ENCODE measurements at places on chromosomes 7 and 10.

DNA sequence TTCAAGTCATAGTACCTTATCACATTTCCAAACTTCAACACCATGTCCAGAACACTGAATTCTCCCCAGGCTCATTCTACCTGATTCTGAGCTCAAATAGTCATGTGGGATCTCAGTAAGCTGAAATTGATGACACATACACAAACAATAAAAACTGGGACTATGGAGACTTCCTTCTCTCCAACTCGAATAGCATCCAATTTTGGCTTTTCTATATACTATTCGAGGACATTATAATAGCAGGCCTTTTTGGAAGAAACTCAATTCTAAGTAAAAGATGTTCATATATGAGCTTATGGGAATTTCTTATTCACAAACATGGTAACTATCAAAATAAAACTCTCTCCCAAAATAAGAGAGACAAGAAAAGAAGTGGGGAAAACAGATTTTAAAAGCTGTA lies 551 bp upstream of the TAS2R40 start:
- DNase-seq, result no peak

GRCh38 chr10:46516660-46517416 lies 39.6 kb downstream of the GPRIN2 start:
- DNase-seq, result no peak

DNA sequence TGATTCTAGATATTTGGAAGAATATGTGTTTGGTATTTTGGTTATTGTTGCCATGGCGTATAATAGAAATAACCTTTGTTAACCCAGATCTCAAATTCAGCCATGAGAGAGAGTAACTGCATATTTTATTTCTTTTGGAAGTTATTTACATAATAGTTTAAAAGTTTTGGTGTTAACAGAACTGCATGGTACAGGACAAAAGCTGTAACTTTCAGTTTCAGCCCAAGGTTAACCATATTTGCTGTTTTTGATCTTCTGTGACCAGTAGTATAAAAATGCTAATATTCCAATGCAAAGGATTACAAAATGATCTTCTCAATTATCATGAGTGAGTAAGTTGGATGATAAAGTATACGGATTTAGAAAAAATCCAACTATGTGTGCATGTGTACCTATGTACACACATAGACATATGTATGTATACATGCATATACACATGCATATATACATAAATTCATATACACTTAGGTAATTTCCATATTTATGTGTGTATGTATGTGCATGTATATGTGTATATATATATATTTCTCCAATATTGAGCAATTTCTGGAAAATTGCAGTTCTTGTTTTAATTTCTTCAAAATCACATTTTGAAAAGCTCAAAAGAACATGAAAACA lies 38.0 kb upstream of the PIP4K2A start:
- no peak for DNase-seq

DNA sequence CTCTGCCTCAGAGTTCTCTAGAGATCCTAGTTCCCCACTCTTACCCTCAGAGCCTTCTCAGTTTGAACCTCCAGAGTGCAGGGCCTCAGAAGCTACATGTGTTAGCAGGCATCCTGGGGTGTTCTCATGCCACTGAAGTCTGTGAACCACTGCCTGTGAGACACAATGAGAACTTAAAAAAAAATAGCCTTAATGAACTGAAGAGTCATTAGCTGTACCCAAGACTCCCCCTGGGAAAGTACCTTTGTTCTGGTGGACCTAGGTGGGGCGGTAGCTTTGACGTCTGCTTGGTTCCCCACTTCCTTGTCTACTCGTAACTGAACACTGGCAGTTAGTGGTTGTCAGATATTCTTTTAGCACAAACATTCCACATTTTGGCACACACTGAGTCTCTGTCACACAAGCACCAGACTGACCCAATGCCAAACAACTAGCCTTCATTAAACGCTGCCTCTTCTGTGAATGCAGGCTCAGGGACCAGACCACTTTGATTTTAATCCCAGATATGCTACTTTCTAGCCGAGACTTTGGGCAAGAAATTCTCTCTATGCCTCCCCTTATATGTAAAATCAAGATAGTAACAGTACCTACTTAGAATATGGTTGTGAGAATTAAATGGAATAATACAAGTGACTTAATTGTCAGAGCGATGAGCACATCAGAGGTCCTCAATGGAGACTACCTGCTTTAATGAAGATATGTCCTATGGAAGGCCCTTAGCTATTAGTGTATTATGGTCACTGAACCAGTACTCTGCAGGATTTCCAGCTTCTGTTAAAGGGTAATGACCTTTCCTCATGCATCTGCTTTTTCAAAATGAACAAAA lies 75.3 kb upstream of the CC2D2B start:
- DNase-seq, result no peak

- peak; percentile 8 for DNase-seq
These were observed 22.2 kb upstream of the EXOC4 start for GRCh38 chr7:133230591-133231194.

DNA sequence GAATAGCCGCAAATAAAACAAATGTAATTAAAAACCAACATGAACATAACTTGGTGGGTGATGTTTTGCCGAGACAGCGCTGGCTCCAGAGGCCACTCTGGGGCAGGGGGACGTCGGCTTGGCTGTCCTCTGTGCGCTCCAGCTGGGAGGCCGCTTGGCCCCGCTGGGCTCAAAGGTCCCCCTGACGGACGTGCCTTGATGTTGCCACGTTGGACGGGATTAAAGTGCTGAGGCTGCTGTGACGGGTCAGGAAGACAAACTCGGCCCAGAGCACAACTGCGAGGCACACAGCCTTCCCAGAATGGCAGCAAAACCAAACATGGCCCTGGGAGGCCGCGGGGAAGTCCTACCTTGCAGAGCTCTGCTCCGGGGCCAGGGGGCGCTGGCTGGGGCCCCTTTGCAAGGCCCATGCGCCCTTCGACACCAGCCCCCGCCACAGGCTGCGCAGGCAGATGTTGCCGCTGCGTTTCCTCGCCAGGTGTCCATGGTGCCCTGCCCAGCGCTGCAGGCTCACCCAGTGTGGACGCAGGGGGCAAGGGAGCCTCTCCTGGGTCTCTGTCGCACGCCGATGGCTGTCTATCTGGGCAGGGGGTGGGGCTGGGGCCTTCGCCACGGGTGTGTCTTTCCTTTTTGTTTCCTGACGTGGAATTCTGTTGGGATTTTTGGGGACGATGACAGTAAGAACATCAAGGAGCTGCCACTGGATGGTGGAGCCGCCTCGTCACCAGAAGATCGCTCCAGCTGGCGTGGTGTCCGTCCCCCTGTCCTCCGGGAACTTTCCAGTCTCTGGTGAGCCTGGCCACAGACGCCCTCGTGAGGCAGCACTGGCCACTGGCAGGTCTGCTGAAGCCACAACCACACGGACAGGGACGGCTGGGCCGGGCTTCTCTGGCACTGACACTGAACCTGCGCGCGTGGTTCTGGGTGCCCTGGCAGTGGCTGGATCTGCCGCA lies 99.6 kb upstream of the DIP2C start:
- no peak for DNase-seq

GRCh38 chr7:30789334-30789711 lies 18.1 kb downstream of the MINDY4 start:
- DNase-seq, result no peak

GRCh38 chr7:135463908-135464307 lies 46.0 kb downstream of the CNOT4 start:
- DNase-seq, result no peak

GRCh38 chr10:93945819-93946218 lies 47.9 kb upstream of the PLCE1 start:
- DNase-seq, result no peak

GRCh38 chr10:16804123-16804522 lies 13.1 kb downstream of the RSU1 start:
- DNase-seq, result no peak

DNA sequence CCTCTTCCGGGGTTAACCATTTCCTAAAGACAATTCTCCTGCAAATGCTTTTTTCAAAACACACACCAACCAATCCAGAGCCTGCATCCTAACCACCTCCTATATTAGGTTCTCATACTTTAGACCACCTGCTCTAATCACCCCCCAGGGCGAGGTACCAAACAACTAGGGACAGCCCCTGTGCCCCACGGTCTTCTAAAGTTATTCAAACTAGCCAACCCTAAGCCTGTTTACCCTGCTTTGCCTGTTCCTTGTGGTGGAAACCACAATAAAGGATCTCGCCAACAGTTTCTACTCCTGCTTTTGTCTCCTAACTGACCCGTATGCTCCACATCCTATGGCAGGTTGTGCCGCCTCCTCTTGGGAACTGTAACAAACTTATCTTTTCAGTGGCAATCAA lies 21.1 kb downstream of the SP4 start:
- DNase-seq, result no peak

Data from stimulated activated CD4-positive, alpha-beta T cell treated with anti-CD3 and anti-CD28 coated beads, TNF-alpha, amount 100 ng/mL, for 48 hours (primary cell).